ENCODE measurements at places on chromosomes 4 and X.

DNA sequence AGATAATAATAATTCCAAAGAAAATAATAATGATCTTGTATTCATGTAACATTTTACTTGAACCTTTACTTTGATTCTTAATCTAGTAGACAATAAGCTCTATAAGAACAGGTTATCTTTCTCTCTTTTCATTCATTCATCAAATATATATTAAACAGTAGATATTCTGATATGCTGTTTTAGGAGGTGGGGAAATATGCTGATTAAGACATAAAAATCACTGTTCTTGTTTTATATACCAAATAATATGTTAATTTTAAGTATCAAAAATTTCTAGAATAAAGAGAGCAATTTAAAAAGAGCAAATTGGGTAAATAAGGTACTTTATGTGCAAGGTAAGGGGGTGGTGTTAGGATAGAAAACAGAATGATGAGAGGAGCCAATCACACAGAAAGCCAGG lies 401.9 kb downstream of the PDHA2 start:
- H3K4me1 ChIP-seq, result no peaks in the 10 kb centered on the region
- H3K4me3 ChIP-seq, result no peak overlapping the region
- H3K27ac ChIP-seq, result no peak overlapping the region
- no peaks in the 10 kb centered on the region for H3K27me3 ChIP-seq
- no peak for DNase-seq

GRCh38 chr4:78002260-78002659 lies 54.9 kb upstream of the FRAS1 start:
- no peaks in the 10 kb centered on the region for H3K27me3 ChIP-seq
- no peaks in the 10 kb centered on the region for H3K4me1 ChIP-seq

DNA sequence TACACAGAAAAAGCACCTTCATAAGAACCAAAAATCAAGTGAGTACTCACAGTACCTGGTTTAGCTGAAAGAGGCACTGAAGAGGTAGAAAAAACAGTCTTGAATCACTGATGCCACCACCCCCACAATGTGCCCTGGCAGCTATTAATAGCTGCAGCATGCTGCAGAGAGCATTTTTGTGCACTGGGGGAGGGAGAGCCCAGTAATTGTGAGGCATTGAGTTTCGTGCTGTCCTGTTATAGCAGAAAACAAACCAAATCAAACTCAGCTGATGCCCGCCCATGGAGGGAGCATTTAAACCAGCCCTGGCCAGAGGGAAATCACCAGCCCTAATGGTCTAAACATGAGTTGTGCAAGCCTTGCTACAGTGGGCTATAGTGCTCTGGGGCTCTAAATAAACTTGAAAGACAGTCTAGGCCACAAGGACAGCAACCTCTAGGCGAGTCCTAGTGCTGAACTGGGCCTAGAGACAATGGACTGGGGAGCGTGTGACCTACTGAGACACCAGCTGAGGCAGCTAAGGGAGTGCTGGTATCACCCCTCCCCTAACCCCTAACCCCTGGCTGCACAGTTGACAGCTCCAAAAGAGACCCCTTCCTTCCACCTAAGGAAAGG lies 106.3 kb upstream of the TMLHE start:
- no peaks in the 10 kb centered on the region for H3K36me3 ChIP-seq
- H3K4me3 ChIP-seq, result no peak overlapping the region
- peaks cover 6% of the 10 kb centered on the region for H3K4me1 ChIP-seq
- no peak for DNase-seq
- H3K27me3 ChIP-seq, result no peaks in the 10 kb centered on the region

DNA sequence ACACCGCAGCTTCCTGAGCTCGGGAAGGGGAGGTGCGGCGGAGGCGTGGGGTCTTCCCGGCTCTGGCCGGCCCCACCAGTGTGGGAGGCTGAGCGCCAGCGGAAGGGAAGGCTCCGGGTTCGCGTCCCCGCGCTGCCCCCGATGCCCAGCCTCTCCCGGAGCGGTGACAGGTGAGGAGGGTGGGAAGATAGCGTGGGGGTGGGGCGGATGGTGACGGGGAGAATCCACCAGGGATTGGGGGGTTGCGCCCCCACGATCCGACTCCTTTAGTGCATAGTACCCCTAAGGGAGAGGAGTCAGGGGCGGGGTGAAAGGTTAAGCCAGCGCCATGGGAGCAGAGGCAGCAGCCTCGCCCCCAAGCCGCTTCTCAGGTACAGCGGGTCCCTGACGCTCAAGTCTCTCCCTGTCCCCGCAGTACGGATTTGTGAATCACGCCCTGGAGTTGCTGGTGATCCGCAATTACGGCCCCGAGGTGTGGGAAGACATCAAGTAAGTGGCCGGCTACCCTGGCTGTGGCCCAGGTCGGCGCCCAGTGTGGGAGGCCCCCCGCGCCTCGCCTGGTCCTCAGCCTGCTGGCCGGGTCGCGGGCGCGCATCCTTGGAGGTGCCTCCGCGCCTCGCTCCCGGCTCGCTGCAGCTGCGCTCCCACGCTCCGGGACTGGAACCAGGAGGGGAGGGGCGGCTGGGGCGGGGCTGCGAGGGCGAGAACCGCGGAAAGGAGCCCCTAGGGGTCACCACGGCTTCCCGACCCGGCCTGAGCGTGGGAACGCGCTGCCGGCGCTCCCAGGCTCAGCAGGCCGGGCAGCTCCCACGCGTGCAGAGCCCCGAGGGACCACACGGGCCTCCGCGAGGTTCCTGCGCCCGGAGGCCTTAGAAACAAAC lies 791 bp downstream of the GUCY1B1 start:
- peaks cover 21% of the 10 kb centered on the region for H3K27me3 ChIP-seq
- DNase-seq, result peak; percentile 92
- no peak overlapping the region for H3K27ac ChIP-seq
- no peaks in the 10 kb centered on the region for H3K36me3 ChIP-seq
- H3K4me3 ChIP-seq, result peak overlapping the region; percentile 76
- H3K4me1 ChIP-seq, result peaks cover 26% of the 10 kb centered on the region

- peaks cover 6% of the 10 kb centered on the region for H3K36me3 ChIP-seq
- no peak overlapping the region for H3K27ac ChIP-seq
- no peaks in the 10 kb centered on the region for H3K4me1 ChIP-seq
- DNase-seq, result no peak
These were observed 19.4 kb downstream of the NLGN3 start for GRCh38 chrX:71164071-71164470.
